ENCODE measurements at places on chromosomes 12 and 14.

GRCh38 chr12:96334502-96334901 lies 65.7 kb downstream of the CDK17 start:
- DNase-seq, result no peak

- no peak for DNase-seq
Observed at GRCh38 chr14:77859934-77860570, 60.1 kb downstream of the ADCK1 start.

DNA sequence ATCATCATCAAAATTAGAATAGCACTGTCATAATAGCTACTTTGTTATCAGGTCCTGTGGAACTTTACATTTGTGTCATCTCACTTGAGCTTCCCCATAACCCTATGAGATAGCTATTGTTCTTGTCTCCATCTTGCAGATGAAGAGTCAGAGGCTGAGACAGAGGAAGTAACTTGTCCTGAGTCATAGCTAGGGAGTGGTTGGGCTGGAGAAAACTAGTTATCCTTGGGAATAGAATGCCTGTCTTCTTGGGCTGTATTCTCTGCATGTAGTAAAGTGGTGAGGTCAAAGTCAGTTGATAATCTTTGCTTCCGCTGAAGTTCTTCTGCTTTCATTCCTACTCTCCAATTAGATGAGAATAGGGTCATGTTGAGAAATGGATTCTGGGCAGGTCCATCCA lies 117.0 kb downstream of the SMOC1 start:
- no peak for DNase-seq

DNA sequence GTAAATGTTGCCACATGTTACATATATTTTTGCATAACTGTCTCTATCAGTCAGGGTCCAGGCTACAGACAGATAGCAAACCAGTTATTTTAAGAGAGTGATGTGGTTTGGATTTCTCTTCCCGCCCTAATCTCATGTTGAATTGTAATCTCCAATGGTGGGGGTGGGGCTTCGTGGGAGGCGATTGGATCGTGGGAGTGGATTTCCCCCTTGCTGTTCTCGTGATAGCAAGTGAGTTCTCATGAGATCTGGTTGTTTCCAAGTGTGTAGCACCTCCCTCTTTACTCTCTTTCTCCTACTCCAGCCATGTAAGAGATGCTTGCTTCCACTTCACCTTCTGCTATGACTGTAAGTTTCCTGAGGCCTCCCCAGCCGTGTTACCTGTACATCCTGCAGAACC lies 704.2 kb upstream of the TBX3 start:
- no peak for DNase-seq

DNA sequence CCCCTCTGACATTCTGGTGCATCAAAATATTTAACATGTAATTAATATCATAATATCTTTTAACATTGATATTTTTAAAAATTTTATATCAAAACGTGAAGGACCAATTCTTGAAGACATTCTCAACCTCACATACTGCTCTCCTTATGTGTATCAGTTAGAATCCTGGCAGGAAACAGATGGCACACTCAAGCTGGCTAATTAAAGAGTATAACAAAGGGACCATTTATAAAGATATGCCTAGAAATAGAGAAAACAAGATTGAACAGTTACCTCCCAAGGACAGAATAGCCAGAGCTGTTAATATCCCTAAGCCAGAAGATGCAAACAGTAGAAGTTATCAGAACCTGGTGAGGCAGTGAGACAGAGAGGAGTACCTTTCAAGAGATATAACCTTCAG lies 368.7 kb downstream of the NELL2 start:
- no peak for DNase-seq

DNA sequence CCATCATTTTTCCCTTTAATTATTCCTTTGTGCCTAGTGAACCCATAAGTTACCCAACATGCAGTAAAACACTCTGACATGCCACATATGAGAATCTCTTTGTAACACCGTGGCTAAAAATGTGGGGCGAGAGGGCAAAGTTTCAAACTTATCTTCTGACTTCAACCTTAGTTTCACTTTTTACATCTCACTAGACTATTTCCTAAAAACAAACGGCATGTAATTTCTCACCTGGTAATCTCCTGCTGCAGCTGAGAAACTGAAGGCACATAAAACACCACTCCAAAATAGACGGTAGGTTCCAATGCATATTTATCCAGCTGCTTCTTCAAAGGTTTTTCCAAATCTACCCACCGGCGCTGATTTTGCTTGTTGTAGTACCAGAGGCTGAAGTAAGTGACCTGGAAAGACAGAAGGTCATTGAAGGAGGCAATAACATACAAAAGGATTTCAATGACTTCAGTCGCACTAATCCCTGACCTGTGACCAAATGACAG lies 37.9 kb downstream of the PTPN21 start:
- no peak for DNase-seq

- no peak for DNase-seq
Observed at GRCh38 chr14:63951429-63951828, 98.6 kb downstream of the SYNE2 start.

DNA sequence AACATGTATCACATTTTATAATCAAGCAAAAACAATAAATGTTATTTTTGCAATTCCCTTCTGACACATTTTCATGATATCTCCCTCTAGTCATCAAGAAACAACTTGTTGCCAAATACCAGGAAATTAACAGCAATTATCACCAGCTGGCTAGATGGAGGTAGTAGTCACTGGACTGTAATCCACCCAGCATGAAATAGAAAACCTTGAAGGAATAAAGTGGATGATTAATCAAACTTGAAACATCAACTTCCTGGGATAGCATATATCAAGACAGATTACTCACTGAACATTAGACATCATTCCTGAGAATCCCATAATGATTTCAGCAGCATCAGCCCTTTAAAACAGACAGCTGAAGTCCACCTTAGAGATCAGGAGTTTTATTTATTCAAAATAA lies 259.0 kb downstream of the CCDC59 start:
- DNase-seq, result no peak
